ENCODE measurements at places on chromosomes 1 and 21.

GRCh38 chr1:41783189-41783639 is 135.5 kb downstream of the HIVEP3 start:
- DNase-seq, result peak; percentile 92

DNA sequence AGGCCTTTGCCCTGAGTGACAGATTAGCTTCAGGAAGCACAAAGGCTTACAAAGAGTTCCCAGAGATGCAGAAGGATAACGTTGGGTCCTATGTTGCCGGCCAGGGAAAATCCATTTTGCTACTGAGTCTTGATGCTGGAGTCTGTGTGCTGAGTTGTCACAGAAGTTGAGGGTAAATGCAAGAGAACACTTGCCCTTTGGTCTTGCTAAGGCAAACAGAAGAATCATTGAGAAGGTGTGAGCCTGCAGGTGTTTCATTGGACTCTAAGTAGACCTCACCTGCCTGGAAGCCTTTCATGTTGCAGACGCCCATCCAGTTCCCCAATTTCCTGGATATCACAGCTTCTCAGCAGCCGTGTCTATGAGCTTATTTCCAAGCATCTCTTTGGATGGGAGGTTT is 105.2 kb downstream of the PCP4 start:
- DNase-seq, result no peak

- DNase-seq, result no peak
Measured at GRCh38 chr1:236030534-236030933, 34.4 kb downstream of the NID1 start.

GRCh38 chr1:206417774-206418614 is 52.3 kb upstream of the IKBKE start:
- no peak for DNase-seq

DNA sequence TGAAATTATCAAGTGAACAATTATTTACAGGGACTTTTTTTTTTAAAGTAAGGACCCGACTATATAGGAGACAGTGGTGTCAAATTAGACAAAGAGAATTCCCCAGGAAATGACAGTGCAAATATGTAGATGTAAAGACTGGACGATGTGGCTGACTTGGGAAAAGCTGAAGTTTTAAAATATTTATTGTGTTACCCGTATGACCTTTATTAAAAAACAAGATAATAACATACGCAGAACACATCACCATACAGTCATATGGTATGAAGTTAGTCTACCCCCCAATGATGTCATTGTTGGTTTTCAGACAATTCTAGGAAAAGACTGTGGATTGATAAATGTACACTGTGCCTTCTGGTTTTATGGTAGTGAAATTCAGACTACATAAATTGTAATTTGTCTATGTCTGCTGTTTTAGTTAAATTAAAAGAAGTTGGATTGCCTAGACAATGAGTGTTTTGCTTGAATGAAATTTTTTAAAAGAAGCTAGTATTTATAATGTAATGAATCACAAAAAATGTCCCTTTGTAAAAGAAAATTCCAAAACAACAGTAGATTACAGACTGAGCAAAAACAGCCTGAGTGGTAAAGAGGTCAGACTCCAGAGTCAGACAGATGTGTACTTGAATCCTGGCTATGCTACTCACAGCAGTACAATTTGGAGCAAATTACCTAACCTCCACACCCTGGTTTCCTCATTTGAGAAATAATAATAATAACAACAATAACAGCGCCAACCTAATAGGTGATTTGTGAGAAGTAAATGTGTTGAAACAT is 15.5 kb upstream of the PDC start:
- DNase-seq, result no peak

DNA sequence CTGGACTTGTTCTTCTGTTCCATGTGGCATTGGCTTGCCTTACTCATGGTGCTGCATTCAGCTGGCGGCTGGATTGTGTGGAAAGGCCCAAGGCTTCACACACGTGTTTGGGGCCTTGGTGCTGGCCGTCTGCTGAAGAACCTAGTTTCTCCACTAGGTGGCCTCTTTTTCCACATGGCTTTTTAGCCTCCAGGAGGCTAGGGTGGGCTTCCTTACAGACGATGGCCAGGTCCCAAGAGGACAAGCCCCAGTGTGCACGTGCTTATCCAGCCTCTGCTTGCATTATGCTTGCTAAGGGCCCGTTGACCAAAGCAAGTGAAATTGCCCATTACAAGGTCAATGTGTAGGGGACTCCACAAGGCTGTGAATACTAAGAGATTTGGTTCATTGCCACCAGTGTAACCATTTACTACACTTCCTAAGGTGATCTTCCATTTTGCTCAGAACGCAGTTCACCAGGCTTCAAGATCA is 47.5 kb upstream of the FOXO6 start:
- DNase-seq, result no peak

DNA sequence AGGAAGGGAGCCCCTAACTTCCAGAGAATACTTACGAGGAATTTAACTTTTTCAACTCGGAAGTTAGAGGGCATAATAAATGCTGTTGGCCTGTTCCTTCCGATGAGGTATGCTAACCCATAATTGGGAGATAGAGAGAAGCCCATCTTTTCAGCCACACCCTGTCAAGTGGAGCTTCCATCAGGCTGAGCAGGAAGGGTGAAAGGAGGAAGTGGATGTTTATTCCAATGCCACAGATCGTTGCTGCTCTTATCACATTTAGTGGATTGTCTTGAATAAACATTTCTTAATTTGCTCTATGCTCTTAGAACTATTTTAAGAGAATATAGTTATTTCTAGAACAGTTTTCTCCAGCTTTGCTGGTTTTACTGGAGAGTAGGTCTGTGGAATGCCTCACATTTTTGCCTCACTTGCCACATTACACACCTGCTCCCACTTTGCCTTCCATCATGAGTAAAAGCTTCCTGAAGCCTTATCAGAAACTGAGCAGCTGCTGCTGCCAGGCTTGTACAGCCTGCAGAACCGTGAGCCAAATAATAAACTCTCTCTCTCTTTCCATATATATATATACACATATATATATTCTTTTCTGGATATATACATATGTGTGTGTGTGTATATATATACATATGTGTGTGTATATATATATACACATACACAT is 60.0 kb upstream of the RGS21 start:
- DNase-seq, result no peak

DNA sequence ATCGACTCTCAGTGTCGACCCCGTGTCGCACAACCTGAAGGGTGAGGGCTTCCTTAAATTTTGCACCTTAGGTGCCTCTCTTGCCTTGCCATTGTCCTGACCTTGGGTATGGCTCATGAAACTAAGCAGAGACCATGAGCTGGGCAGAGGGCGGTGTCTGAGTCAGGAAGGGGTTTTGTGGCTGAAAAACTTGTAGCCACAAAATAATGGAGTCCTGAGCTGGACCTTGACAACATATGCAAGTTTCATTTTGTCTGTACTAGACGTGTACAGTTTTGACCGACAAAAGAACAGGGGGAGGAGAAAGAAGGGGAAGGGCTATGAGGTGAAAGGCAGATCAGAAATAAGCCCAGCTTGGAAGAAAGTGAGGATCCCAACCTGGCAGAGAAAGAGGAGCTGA is 8.3 kb upstream of the RUNX1 start:
- no peak for DNase-seq

- DNase-seq, result no peak
Measured at GRCh38 chr1:94012708-94013366, 103.6 kb upstream of the GCLM start.

DNA sequence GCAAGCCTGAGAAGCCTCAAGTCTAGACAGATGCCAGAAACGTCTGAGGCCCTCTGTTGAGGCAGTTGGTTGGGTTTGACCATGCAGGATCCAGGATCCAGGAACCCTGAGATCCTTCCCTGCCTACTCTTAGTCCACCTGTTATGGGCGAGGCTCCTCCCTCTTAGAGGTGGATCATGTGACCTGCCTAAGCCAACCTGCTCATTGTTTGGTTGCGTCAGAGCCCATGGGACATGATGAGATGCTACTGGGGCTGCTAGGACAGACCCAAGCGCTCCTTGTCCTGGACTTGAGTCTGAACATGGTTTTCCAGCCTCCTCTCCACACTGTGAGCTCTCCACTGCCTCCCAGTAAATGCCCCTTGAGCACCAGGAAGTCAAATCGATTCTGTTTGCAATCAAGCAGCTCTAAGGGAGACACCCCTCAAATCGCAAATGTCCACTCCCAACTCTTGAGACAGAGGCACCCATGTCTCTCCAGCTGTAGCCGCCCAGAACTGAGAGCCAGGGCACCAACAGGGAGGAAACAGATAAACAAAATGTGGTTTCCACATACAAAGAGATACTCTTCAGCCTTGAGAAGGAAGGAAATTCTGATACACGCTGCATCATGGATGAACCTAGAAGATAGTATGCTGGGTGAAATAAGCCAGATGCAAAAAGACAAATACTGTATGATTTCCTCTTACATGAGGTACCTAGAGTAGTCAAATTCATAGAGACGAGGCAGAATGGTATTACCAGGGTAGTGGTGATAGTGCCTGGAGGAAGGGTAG is 31.7 kb upstream of the WNT4 start:
- peak; percentile 8 for DNase-seq

GRCh38 chr1:3331564-3331963 is 122.9 kb upstream of the ARHGEF16 start:
- DNase-seq, result no peak

DNA sequence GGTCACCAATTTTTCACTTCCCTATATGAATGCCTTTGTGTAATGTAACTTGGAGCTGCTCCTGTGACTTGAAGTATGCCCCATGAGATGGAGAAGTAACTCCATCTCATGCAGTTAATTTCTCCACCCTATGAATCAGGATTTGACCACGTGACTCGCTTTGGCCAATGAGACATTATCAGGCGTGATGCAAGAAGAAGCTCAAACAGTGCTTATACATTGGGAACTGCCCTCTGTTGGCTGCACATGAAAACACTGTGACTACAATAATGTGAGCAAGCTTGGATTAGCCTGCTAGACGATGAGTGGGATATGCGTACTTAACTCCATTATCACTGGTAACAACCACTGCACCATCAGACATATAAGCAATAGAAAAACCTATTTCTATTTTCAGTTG is 684.4 kb downstream of the PLA2G4A start:
- no peak for DNase-seq

- DNase-seq, result peak; percentile 72
Measured at GRCh38 chr1:210438928-210439841, 110.5 kb downstream of the HHAT start.

- DNase-seq, result no peak
Measured at GRCh38 chr1:17909634-17910033, 154.5 kb downstream of the ACTL8 start.

DNA sequence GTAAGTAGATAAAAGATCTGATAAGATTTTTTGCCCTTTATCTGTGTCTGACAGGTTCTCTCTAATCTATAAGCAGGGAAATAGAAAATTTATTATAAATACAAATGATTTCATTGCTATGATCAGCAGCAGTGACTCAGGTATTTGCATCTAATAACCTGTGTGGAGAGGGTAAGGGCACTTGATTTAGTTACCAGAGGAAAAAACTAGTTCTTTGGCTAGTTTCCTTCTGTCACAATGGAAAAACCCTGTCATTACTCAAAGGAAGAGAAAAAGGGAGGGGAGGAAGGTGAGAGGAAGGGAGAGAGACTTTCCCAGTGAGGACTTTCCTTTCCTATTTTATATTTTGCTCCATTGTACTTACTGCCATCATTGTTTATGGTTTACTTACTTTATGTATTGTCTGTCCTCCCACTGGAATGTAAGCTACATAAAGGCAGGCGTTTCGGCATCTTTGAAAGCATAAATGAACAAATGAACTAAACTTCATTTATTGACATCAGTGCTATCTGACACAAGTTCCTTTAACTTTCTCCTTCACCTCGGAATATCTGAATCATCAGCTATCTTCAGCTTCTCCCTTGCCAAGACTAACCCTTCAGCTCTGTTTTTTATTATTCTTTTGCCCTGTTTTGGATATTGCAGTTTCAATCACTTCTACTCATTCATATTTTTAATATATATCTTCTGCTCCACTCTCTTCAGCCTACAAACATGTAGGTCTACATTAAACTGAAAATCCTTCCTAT is 34.9 kb downstream of the WDR3 start:
- DNase-seq, result no peak

DNA sequence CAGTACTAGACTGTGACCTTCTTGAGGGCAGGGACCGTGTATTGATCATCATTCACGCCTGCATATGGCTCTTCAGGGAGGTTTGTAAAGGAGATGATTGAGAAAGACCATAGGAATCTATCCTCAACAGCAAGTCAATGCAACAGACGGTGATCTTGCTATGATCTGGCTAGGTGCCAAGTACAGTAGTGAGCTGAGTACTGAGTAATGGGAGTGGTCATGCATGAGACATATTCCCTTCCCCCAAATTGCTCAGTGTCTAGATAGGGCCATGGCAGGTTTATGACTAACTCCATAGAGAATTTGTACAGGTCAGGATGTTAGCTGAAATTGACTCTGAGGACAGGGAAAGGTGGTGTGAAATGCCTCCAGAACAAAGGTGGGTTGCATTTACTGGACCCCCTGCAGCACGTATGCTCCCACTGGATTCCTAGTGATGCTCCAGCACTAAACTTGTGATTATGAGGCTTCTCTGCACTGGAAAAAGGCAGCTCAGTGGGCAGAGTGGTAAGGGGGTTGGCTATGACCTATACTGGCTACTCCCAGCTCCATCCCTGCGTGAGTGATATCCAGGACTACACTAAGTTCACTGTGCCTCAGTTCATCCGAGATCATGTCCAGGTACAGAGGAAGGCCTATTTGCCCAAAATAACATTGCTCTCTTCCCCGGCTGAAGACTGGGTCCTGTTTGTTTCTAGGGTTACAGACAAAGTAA is 37.2 kb downstream of the KCNJ6 start:
- peak; percentile 97 for DNase-seq

- DNase-seq, result peak; percentile 9
Measured at GRCh38 chr1:91613595-91613994, 112.9 kb downstream of the CDC7 start.

- DNase-seq, result peak; percentile 88
Measured at GRCh38 chr1:23484253-23485001, 448 bp upstream of the ASAP3 start.

GRCh38 chr21:42566524-42567213 is 53.0 kb downstream of the SLC37A1 start:
- no peak for DNase-seq

DNA sequence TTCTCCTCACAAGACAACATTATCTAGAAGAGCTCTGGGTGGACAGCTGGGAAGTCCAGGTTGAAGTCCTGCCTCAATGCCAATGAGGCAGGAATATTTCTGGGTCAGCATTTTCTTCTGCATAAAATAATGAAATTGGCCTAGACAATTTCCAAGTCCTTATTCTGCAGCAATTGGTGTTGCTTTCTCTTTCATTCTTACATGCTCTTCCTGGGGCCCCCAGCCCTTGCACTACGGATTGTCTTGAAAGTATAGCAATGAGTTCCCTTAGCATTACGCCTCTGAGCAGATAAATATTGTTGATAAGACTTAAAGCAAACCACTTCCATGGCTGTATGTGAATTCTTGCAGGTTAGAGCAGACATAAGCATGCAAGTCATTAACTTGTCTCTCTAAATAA is 188.5 kb downstream of the TGFBR3 start:
- no peak for DNase-seq

All from mammary epithelial cell (primary cell).